ENCODE measurements at places on chromosomes 1 and 21.
A peak's percentile ranks its signal among the peaks of the same experiment; 100 is the strongest.

GRCh38 chr21:31329456-31330143 is 14.5 kb downstream of the TIAM1 start:
- peak; percentile 67 for DNase-seq

- no peak for DNase-seq
Observed at GRCh38 chr1:3707298-3707938, 44.8 kb upstream of the CCDC27 start.

- no peak for DNase-seq
Observed at GRCh38 chr1:61659061-61659460, 65.9 kb downstream of the TM2D1 start.

DNA sequence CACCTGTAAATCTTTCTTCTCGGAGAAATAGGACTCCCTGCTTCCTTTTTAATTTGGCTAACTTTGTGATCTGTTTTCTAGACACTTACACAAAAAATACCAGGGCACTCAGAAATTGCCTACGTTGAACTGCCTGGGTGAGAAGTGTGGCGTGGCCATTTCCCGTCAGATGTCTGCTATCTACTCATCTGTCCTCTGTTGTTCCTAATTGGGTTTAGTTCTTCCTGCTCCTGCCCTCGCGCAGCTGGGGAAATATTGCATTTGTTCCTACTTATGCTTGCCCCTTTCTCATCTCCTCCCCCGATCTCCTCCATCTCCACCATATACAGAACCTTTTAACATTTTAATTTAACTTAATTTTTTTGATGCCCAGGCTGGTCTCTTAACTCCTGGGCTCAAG is 55.1 kb downstream of the CD58 start:
- no peak for DNase-seq

DNA sequence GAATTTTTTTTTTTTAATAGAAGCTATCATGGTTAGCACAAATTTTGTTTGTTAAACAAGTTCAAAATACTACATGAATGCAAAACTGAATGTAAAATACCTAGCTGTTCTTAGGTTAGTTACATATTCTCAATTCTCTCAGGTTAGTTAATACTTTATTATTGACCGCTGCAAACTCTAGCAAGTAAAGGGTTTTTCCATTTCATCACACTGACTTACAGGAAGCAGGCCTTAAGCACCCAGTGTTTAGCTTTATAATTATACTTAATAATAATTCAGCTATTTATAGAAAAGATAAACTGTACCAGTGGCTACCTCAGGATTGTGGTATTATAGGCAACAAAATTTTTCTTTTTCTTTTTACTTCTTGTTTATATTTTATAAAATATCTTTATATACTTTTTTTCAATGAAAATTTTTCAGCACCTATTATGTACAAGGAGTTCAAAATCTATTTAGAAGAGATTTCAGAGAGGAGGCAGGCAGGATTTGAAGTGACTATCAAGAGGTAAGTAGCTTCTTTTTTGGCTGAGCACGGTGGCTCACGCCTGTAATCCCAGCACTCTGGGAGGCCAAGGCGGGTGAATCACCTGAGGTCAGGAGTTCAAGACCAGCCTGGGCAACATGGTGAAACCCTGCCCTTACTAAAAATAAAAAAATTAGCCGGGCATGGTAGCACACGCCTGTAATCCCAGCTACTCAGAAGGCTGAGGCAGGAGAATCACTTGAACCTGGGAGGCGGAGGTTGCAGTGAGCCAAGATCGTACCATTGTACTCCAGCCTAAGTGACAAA is 17.9 kb downstream of the PLPP3 start:
- no peak for DNase-seq

- no peak for DNase-seq
Observed at GRCh38 chr1:241161188-241161689, 195.8 kb downstream of the RGS7 start.

DNA sequence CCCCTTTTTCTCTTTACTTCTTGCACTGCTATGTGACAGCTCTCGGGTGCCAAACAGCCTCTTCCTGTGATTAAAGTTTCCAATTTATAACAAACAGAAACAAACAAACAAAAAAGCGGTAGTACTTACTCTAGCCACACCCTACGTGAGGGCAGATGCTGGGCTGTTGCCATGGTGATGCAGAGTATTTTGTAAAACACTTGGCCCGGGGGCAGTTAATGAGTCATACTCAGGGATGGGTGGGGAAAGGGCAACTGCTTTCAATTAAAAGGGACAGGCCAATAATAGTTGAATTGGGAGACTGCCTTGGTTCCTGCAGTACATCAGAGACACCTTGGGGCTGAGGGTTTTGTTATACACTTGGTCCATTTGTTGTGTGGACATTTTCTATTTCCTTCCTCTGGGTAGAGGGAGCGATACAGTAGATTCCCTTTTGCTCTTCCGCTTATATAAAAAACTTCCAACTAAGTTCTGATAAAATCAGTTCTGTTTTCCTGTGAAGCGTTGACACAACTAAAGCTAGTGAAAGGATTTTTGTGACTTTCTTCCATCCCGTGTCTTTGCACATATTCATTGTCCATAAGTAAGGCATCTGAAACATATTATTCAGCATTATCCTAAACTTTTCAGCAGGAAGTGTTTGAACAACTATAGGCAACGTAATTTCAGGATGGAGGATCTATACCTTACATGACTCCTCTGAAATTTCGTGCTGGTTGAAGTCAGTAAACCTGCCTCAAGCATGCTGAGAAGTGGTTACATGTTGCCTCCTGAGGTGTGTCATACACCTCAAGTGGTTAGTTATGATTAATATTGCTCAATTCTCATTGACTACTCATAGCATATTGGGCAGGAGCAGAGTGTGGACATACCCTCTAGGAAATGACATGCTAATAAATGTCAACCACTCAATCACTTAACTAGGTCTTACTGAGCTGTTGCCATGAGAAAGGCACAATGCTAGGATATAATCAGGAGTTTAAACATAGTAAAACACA is 36.7 kb upstream of the THEM4 start:
- peak; percentile 98 for DNase-seq

DNA sequence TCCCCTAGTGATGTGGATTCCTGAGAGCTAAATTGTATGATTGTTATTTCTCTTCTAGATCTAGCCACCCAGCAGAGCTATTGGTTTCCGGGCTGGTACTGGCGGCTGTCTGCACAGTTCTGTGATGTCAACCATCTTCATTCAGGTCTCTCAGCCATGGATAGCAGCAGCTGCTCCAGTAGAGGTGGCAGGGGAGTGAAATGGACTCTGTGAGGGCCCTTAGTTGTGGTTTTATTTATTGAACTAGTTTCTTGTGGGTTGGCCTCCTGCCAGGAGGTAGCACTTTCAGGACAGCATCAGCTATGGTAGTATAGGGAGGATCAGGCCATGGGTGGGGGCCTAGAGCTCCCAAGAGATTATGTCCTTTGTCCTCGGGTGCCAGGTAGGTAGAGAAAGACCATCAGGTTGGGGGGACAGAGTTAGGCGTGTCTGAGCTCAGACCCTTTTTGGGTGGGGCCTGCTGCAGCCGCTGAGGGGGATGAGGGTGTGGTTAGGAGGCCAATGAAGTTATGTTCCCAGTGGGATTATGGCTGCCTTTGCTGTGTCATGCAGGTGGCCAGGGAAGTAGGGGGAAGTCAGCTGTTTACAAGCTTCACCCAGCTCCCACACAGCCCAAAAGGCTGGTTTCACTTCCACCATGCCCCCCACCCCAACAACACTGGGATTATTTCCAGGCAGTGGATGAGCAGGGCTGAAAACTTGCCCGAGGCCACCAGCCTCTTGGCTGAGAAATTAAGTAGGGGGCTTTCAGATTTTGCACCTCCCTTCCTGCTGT is 55.1 kb upstream of the RGS4 start:
- DNase-seq: no peak

GRCh38 chr1:27655151-27655937 is 16.6 kb downstream of the IFI6 start:
- DNase-seq: peak; percentile 26

DNA sequence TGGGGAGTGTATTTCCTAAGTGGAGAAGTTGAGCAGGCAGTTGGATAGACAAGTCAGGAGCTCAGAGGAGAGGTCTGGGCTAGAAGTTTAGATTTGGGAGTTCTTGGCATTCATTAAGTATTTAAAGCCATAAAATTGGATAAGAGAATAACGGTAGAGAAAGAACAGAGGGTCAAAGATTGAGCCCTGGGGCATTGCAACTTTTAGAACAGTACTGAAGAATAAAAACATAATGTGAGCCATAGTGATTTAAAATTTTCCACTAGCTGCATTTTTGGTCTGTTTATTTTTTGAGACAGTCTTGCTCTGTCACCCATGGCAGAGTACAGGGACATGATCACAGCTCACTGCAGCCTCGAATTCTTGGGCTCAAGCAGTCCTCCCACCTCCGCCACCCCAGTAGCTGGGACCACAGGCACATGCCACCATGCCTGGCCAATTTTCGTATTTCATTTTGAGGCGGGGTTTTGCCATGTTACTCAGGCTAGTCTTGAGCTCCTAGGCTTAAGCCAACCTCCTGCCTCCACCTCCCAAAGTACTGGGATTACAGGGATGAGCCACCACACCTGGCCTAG is 85.9 kb upstream of the SOX13 start:
- DNase-seq: no peak

DNA sequence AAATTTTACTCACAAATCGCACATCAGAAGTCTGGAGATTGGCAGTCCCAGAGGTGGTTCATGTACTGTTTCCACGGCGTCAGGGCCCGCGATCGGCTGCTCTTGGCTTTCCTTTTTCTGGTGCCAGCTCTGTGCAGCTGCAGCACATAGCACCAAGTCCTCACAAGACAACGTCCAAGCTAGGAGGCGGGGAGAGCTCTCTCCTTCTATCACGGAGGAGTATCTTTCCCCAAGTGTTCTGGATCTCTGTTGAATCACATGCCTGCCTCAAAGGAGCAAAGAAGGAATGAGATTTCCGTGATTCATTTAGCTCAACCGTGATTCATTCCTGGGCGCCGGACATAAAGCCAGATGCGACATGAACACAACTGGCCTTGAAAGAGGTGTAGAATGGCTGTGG is 25.5 kb downstream of the MT1HL1 start:
- no peak for DNase-seq

DNA sequence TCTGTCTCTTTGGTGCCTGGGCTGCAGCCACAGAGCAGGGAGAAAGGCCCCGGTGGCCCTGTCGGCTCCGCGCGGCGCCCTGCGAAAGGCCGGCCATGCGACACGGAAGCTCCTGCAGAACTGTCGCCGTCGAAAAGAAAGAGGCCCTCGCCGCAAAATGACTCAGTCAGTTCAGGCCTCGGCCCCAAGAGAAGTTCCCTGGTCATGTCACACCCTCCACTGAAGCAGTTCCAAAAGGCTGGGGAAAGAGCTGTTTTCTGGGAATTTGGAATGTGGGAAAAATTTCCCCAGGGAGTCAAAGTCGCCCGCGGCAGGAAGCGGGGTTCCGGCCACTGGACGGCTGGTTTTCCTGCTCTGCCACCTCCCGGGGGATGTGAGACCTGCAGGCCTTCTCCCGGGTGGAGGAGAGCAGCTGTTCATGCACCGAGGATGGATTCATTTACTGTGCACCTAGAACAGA is 115.8 kb upstream of the ZNF678 start:
- no peak for DNase-seq

DNA sequence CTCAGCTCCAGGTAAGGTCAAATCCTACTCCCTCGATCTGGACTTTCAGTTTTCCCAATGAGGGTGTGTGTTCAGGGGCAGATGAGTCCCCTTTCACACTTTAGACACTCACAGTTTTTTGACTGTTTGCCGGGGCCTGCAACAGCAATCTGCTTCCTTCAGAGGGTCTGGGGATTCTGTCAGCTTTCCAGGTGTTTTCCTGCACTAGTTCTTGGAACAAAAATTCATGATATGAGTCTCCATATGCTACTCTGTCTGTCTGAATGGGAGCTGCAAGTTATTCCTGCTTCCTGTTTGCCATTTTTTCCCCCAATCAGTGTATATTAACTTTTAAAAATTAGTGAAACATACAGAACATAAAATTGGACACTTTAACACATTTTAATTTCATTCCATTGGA is 24.3 kb downstream of the CYP4B1 start:
- DNase-seq: no peak

GRCh38 chr21:28126521-28127174 is 866.0 kb downstream of the LTN1 start:
- DNase-seq: no peak

DNA sequence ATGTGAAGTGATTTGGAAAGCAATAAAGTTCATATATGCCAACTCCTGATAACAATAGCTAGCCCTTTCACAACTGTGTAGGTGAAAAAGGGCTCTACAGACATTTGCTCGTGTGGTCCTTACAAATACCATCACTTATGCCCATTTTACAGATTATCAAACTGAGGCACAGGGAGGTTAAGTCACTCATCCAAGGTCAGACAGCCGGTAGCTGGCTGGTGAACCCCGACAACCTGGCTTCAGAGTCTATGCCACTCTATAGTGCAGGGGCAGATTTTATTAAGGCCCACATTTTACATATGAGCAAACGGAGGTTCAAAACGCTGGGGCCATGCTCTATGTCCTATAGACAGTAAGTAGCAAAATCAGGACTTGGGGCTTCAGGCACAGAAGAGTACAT is 280.5 kb downstream of the RRAGC start:
- no peak for DNase-seq

GRCh38 chr1:171769171-171769570 is 12.3 kb upstream of the METTL13 start:
- no peak for DNase-seq

DNA sequence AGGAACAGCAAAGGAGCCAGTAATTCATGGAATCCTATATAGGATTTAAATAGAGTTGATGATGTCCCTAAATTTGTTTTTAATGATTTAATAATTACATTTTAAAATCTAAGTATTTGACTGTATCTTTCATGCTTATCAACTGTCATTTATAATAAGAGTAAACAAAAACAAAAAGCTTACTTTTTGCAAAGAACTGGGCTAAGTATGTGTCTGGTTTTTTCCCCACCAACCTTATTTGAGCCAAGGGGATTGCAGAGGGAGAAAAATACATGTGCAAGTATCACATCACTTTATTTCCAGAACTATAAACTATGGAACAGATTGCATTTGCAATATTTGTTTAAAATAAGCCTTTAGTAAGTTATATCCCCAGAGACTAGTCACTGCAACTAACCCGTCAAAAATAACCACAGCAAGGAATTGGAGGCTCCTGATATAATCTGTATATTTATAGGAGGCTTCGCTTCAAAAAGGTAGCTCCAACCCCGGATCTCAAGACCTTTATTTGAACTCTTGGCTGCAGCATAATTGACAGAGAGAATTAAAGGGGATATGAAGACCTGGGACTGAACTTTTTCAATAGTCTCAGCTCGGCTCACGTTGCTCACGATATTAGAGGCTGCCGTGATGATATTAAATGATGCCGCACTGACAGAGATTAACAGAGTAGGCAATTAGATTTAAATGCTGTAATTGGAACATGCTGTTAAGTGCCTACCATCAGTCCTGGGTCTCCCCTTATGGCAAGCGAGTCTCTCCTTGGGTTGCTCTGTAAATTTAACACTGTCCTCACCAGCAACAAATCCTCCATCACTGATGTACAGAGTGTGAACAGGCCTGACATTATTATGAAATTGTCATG is 329.1 kb upstream of the NFIA start:
- DNase-seq: no peak

GRCh38 chr1:35587736-35588135 is 14.6 kb downstream of the TFAP2E start:
- DNase-seq: no peak

DNA sequence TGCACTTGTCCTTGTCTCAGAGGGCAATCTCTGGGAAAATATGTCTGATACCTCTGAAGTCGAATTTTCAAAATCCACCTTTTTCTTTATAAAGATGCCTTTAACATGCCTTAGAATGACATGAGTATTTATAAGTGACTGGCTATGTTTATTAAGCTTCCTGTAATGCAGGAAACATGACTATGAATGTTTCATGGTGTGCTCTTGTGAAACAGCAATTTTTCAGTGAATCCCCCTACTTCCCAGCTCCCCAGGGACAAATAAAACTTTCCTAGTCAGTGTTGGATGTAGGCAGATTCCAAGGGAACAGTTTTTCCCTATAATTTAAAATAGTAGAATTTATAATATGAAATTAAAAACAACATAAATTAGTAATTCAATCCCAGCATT is 437.0 kb downstream of the LMO4 start:
- DNase-seq: no peak

Measured in inflammatory macrophage treated with lipopolysaccharide for 1 hour (primary cell).